Stomach (tissue), 19 donors: ENCODE measurements at places on chromosomes 5 and 9.

GRCh38 chr9:137320555-137321384, 18.7 kb upstream of the NRARP start:
- DNase-seq = peak; percentile 23

- no peak for DNase-seq
Observed at GRCh38 chr5:28708472-28708871, 1670.1 kb upstream of the CDH9 start.

- peak; percentile 90 for DNase-seq
Observed at GRCh38 chr9:130444565-130445221, at the start of gene ASS1. TSS of gene ASS1 (plus strand) at chr9:130444961. CDS start at chr9:130452229, 7,268 bp downstream.

DNA sequence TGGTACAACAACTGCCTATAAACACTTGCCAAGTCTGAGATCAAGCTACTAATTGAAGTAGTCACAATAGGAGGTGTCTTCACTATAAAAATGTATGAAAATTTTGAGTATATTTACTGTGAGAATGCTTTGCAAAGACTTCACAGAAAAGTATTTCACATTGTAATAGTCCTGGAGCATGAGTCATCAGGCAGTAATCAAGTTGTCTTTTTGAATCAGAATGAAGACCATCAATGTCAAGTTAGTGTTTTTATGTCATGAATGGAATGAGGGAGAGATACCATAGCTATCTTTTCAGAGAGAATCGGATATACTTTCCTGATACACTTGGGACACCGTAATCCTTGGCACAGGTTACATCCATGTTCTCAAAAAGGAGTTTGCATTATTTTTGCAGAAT, 466.9 kb upstream of the ARRDC3 start:
- DNase-seq = no peak

DNA sequence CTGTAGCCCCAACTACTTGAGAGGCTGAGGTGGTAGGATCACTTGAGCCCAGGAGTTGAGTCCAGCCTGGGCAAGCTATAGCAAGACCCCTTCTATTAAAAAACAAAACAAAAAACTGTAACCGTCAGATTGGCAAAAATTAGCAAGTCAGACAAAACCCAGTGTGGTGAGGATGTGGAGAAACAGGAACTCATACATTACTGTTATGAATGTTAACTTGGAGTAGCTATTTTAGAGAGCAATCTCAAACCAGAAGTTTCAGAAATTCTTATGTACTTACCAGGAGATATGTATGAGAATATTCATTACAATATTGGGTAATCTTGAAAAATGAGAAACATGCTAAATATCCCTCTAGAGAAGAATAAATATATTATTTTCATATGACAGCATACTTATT, 120.3 kb downstream of the INVS start:
- DNase-seq = no peak

- peak; percentile 24 for DNase-seq
Observed at GRCh38 chr5:80369521-80369920, 38.3 kb upstream of the ZFYVE16 start.

DNA sequence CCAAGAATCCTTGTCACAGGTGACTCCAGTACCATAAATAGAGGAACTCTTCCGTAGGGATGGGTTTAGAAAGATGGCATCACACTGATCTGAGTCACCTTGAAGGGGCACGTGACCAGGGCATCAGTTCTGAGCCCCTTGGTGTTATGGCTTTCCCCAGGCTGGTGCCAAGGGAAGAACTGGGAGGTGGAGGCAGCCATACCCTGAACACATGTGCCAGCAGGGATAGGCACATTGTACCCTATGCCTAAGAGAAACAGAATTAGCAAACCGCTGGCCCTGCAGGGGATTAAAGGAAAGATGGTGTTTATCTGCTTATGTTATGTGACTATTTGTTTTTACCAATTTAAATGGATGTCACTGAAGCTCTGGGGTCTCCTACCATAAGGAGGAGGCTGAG, 196.2 kb downstream of the RGS3 start:
- DNase-seq = no peak

GRCh38 chr5:123451047-123451446, 27.8 kb upstream of the CEP120 start:
- DNase-seq = no peak

- no peak for DNase-seq
Observed at GRCh38 chr9:74772121-74772520, 115.6 kb downstream of the TRPM6 start.

GRCh38 chr9:133474215-133474614, 4.7 kb downstream of the SLC2A6 start:
- DNase-seq = no peak

DNA sequence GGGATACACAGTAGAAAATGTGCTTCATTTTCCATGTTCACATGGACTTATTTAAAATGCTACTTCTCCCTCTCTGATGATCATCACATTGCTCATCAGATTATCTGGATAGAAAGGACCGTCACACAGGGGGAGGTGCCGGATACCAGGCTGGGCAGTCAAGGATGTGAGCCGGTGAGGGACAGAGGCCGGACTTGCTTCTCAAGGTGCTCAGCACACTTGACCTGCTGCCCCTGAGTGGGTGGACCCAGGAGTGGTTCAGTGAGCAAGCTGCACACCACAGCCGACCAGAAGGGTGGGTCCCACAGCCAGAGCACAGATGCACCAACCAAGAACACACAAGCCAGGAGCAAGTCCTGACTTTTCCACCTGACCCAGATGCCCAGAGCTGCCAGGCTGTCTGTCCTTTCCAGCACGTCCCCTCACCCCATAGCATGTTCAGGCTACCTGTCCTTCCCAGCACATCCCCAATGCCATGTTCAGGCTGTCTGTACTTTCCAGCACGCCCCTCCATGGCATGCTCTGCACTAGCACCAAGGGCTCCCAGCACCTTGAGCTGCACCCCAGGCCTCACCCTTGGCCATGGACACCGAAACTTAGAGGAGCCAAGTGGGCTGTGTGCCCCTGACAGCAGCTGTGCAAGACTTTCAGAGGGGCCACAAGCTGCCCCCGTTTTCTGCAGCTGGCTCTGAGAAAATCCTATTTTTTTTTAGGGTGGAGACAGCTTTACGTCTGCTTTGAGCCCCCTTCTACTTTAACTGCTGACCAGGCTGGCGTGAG, 77.8 kb downstream of the SECISBP2 start:
- DNase-seq = no peak

DNA sequence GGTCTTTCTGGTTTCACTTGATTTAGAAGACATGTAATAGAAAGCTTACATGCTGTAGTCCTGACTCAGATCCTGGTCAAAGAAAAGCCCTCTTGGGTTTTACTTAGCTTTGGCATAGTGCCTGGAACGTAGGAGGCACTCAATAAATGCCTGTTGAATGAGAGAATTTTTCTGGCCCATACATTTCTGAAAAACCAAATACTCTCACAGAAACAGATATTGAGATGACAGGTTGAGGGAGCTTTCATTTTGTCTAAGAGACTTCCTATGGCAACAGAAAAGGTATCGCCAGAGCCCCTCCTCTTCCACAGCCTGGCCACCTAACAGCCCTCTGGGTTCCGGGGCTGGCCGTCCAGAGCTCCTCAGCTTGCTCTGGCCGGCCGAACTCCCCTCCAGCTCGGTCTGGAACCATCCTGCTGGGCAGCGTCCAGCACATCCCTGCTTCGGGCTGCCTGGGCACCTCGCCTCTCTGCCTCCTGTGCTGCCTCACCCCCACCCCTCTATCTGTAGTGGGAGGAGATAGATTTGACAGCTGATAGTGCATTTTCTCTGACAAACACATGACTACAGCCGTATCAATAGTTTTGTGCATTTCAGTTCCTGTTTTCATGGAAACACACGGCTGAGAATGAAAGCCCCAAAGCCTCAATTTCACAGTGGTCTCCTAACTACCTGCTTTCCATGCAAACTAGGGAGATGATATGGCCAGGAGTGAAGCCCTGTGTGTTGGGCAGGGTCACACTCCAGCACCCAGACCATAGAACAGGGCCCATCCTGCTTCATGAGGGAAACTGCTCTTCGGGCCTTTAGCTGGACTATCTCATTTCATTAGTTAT, 1.1 kb downstream of the IL4 start:
- peak; percentile 77 for DNase-seq

- DNase-seq = no peak
Observed at GRCh38 chr5:112174959-112175594, 244.0 kb downstream of the EPB41L4A start.

GRCh38 chr9:112711050-112711689, 6.7 kb downstream of the INIP start:
- DNase-seq = no peak

DNA sequence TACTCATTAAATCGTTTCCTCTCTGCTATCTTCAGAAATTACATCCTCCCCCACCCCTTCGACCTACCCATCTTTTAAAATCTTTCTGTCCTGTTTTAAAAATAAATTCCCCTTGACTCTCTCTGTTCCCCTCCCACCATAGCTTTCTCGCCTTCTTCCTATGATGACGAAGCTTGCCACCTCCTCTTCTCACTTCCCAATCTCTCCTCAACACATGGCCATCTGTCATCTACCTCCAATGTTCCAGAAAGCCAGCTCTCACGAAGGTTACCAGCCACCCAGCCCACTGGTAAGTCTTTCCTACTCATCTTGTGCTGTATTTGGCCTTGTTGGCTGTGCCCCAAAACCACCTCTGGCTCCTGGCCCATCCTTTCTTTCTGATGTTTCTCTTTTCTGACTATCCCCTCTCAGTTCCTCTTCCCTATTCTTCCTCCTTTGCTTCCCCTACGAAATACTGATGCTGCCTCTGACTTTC, 346.3 kb downstream of the ENC1 start:
- no peak for DNase-seq

DNA sequence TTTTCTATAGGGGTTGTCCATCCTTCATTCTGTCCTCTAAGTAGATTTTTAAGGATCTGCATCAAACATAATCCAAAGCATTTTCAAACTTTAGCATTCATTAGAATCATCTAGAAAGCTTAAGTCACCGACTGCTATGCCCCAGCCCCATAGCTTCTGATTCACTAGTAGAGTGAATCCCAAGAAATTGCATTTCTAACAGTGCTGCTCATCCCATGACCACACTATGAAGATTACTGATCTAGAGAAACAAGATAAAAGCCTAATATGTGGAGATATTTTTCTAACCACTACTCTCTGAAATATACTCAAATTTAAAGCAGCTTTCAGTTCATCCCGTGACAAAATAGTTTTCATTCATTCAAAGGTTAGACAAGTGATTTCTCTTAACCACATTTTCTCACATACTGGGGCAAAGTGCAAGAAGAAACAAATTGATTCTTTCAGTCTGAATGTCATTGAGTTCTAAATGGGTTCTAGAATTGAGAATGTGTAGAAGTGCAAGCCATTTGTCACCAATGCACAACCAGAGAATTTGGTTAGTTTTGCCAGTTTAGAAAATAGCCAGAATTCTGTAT, 286.9 kb upstream of the CD180 start:
- DNase-seq = no peak

DNA sequence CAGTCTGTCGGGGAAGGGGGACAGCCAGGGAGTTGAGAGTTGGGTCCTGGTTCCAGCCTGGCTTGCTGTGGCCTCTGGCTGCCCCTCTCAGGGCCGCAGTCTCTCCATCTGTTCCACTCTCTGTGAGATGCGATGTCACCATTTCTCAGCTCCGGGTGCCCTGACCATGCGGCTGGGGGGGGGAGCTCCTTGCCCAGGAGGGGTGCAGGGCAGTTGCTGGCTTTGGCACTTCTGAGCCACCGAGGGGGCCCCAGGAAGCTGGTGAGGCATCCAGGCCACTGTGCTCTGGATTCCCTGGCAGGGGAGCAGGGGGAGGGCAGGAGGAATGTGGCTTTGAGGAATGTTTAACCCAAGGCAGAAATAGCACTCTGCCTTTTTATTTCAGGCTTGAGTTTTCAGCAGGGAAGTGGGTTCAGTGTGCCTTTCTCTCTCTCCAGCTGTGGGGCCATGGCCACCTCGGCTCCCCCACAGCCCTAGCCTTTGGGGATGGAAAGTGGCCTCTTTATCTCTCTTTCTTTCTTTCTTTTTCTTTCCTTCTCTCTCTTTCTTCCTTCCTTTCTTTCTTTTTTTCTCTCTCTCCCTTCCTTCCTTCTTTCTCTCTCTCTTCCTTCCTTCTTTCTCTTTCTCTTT, 11.0 kb downstream of the NCS1 start:
- DNase-seq = peak; percentile 76

GRCh38 chr9:3894772-3895171, 369.0 kb upstream of the RFX3 start:
- DNase-seq = peak; percentile 9

DNA sequence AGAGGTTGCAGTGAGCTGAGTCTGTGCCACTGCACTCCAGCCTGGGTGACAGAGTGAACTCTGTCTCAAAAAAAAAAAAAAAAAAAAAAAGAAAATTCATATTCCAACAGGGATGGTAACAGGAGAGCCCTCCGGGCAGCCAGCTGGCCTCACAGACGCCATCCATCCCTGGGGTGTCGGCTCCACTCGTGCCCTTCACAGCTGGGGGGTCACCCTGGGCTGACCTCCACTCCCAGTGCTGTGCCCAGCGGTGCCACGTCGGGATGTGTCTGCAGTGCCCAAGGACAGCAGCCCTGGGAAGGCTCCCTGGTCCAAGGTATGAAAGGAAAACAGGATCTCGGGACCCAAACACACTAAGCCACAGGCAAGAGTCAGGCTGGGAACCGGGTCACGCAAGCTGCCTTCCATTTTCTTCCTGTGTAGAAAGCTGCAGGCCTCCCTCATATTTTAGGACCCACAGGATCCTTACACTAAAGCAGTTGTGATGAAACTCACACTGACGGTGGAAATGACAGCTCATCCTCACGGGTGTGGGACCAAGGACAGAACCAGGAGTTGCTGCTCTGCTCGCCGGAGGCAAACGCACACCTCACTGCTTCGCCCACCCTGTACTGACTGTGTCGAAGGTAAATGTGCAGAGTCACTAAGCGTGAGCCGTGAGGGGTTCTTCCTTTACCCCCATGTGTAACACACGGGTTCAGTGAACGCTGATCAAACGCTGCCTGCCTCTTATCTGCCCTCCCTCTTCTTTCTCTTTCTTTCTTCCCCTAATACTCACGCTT, 5.3 kb downstream of the SLC12A7 start:
- DNase-seq = peak; percentile 48

DNA sequence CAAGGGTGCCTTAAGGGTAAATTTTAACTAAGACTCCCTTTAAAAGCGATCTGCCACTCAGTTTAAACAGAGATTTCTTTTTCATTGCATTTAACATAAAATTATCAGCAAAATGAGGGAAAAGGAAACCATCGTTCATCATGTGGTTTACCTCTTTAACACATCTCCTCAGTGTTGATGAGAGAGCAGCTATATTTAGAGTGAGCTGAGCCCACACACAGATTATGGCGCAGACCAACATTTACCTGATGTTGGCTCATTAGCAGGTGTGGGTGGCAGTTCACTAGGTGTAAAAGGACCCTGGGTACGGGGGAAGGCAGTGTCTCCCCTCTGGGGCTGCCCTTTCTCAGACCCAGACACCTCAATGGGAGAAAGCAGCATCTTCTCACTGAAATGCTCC, 149.8 kb downstream of the ENTREP1 start:
- peak; percentile 28 for DNase-seq

GRCh38 chr5:190366-191035, 794 bp upstream of the LRRC14B start:
- no peak for DNase-seq

- no peak for DNase-seq
Observed at GRCh38 chr5:103424453-103425205, 138.0 kb downstream of the NUDT12 start.

DNA sequence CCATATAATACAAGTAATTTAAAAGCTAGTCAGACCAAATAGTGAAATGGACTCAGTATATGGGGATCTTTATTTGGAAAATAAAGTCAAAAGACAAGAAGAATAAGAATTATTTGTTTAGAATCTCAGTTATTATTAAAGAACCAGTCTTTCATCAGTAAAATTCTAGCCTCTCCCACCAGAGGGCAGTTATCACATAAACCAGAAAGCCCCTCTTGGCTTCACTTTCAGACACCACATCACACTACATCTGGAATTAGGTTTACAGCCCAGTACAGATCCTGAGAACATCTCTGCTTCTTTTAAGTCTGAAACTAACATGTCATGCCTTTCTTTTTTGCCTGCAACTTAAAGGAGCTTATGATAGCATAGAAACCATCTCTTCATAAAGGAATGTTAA, 12.2 kb upstream of the HSPB3 start:
- DNase-seq = peak; percentile 52
